ENCODE measurements at places on chromosomes 3 and 15.

DNA sequence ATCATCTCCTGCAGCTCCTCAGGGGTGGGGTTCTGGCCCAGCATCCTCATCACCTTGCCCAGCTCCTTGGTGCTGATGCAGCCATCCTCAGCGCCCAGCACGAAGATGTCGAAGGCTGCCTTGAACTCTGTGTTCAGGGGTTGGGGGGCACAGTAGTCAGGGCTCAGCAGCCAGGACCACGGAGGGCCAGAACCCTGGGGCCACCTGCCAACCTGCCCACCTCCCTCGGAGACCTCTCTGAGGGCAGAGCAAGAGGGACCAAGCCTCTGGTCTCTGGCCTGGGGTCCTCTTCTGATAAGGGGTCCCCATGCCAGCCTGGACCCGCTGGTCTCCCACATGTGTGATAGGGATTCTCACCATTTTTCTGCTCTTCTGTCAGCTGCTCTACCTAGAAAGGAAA is 1.7 kb downstream of the TNNC1 start:
- no peak for DNase-seq

GRCh38 chr3:31248563-31248992 is 284.1 kb upstream of the STT3B start:
- no peak for DNase-seq

- DNase-seq = no peak
Observed at GRCh38 chr3:182636646-182637045, 156.7 kb upstream of the ATP11B start.

DNA sequence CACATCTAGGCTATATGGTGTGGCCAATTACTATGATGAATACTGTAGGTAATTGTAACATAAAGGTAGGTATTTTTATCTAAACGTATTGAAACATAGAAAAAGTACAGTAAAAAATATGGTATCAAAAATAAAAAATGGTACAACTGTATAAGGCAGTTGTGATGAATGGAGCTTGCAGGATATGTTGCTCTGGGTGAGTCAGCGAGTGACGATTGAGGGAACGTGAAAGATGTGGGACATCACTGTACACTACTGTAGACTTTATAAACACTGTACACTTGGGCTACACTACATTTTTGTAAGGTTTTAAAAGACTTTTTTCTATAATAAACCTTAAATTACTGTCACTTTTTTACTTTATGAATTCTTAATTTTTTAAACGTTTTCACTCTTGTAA is 10.3 kb downstream of the CTNNB1 start:
- no peak for DNase-seq

DNA sequence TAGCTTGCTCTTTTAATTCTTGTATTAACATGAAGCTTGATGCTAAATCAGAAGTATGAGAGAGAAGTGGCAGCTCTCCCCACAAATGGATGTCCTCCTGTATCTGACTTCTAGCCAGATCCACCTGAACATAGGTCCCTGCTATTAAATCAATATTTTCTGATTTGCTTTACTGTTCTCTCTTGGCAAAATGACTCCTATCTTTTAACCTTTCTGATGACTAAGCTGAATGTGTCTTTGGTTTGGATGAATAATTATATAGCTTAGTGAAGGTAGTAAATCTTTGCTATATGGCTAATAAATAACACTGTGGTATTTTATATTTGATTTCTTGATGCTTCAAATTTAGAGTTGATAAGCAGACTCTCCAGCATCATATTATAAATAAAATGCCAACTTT is 28.3 kb upstream of the ARL14 start:
- no peak for DNase-seq

DNA sequence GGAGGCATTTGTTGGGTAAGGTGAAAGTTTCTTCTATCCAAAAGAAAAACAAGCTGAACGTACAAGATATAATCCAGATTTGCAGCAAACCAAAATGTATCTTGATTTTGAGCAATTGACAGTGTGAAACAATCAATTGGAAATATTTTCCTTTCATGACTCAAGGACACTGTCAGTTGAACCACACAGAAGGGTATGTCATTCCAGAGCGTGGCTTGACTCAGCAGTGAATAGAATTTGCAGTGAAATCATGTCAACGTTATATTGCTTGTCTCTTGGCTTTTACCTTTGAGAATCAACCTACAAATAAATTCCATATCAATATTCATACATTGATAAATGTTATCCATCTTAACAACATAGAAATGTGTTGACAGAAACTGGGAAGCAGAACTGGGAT is 78.2 kb downstream of the TM2D3 start:
- DNase-seq = no peak

- no peak for DNase-seq
Observed at GRCh38 chr3:108157273-108157672, 65.0 kb downstream of the IFT57 start.

DNA sequence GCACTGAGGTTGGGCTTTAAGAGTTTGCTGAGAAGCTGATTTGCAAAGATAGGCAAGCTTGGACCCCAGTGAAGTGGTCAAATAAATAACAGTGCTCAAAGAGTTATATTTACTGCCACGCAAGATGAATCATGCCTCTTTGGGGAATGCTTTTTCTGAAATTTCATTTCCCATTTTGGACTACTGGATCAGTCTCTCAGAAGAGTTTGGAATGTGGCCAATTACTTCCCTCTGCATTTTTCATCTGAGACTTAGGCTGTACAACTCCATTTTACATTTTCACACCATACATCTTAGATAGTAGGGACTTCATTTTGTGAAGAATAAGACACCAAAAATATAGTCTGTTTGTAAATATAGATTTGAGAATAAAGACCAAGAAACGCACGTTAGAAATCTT is 419.7 kb downstream of the FGF12 start:
- DNase-seq = no peak

DNA sequence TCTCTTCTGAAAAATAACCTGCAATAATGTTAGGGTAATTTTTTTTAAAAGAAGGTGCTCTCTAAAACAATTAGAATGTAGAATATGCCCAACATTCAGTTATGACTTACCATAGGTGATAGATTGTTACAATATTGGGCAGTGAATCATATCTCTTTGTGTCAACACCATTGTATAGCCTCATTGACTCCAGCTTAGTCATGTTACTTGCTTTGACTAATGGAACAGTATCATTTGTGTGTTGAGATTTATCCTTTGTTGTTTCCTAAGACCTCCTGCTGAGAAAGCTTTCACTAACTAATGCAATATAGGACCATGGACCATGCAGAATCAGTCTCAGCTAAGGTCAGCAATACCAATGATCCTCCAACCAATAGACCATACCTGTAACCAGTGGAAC is 1106.4 kb downstream of the SI start:
- no peak for DNase-seq

DNA sequence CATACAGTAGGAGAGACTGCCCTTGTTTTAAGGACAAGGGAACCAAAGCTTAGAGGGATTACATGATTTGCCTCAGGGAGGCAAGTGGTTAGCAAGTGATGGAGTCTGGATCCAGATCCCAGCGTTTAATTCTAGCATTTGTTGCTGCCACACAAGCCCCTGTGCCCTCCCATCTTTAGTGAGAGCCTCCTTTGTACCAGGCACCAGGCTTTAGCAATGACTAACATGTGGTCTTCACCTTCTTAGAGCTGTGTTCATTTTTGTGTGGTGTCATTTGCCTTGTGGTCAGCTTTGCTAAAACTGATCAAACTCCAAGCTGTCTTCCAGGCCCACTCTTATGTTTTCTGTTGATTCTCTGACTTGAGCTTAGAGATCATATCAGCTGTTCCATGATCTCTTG is 290.5 kb downstream of the RPLP1 start:
- no peak for DNase-seq

DNA sequence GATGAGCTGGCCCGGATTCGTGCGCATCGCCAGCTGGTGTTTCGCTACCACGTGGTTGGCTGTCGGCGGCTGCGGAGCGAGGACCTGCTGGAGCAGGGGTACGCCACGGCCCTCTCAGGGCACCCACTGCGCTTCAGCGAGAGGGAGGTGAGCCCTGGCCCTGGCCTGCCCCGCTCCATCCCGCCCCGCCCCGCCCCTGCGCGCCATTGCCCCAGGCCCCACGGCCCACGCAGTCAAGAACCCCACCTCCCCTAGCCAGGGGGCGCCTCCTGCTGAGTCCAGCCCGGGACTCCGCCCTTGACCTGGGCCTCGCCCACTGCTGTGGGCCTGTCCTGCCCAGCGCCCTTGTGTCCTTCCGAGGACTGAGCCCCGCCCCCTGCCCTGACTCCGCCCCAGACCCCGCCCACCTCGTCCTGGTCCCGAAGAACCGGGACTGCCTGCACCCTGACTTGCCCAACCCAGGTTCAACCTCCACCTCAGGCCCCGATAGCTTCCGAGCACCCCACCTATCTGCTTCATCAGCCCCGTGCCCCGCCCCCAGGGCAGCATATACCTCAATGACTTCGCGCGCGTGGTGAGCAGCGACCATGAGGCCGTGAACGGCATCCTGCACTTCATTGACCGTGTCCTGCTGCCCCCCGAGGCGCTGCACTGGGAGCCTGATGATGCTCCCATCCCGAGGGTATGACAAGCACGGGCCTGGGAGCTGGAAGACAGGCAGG is 14.8 kb downstream of the NT5DC2 start:
- no peak for DNase-seq

GRCh38 chr15:49815950-49816349 is 195.1 kb downstream of the DTWD1 start:
- DNase-seq = no peak

- no peak for DNase-seq
Observed at GRCh38 chr3:194810076-194810475, 124.4 kb downstream of the FAM43A start.

DNA sequence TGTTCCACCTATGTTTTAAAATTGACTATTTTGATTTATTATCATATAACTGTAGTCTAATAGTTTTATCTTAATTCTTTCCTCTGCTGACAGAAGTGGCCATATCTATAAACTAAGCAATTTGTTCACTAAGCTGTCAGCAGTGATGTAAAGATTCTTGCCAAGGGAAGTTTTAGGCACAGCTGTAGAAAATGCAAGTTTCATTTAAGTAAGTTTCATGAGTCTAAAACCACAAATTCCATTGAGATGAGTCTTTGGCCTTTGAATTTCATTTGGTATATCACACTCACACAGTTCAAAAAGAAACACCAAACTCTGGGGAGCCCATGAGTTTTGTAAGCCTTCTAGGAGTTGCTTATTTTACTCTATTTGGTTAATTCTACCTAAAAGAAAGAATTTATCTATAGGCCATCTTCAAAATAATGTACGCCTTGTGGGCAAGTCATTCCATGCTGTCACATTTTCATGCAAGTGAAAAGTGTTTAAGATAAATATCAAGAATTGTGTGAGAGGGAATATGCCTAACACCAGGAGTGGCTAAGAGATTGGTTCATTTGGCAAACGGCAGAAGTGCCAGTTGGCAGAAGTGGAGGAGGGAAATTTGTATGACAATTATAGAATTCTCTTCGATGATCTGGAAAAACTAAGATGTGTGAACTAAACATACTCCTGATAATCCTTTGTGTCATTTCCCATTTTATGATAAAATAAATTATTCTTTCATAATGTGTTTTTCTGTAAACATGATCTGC is 292.9 kb downstream of the ZIC4 start:
- DNase-seq = no peak

GRCh38 chr3:12132881-12133280 is 25.8 kb downstream of the TIMP4 start:
- no peak for DNase-seq

DNA sequence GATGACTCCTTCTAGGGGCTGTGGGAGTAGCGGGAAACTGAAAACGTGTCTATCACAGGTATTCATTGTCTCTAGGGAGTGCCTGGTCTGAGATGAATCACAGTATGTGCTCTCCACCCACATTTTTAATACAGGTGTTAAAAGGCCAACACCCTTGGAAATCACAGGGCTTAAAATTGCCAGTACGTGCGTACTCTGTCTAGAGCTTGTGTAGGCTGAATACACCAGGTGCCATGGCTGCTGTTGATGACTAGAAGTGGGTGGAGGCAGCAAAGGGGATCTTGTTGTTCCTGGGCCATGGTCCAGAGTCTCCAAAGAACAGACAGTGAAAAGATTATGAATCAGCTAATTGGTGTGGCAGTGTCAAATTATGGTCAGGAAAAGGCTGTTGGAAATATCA is 35.1 kb upstream of the P3H2 start:
- no peak for DNase-seq
